Vagina (tissue), 2 donors: ENCODE measurements at places on chromosomes 6 and 20. TPM values are rescaled to one million over a fixed set of nuclear protein-coding genes. Genes with fewer than 3 reads are reported as not detected.

The TGM2 gene
- 92.8 TPM for total RNA-seq

The PTCRA gene
- not detected for total RNA-seq

The EMILIN3 gene
- 5.6 TPM for total RNA-seq

The DDX39B gene
- 299 TPM for total RNA-seq

The C20orf141 gene
- total RNA-seq: not detected

The E2F1 gene
- 0.49 TPM for total RNA-seq

The SLC35D3 gene
- total RNA-seq: not detected

The IL17A gene
- total RNA-seq: not detected

The PI16 gene
- total RNA-seq: 88.6 TPM

The CDH22 gene
- 1.7 TPM for total RNA-seq

The GABRR1 gene
- not detected for total RNA-seq

The TAGAP gene
- total RNA-seq: 8.1 TPM

The HDGFL1 gene
- not detected for total RNA-seq

The TMEM170B gene
- total RNA-seq: 2.5 TPM

The RAET1L gene
- 8.3 TPM for total RNA-seq

The CTCFL gene
- not detected for total RNA-seq

The SGK2 gene
- total RNA-seq: 5.4 TPM

The CALHM4 gene
- not detected for total RNA-seq

The C6orf52 gene
- total RNA-seq: not detected

The AVP gene
- total RNA-seq: not detected

The WFDC12 gene
- total RNA-seq: 4.4 TPM

The ADAT2 gene
- total RNA-seq: 5.9 TPM

The MAP7 gene
- total RNA-seq: 9.3 TPM

The RREB1 gene
- total RNA-seq: 57.2 TPM

The RBM24 gene
- total RNA-seq: 2.7 TPM

The DEFB116 gene
- total RNA-seq: not detected

The RPS6KA2 gene
- 65.1 TPM for total RNA-seq

The HUS1B gene
- 0.98 TPM for total RNA-seq

The MUCL3 gene
- 0.49 TPM for total RNA-seq

The LGSN gene
- total RNA-seq: not detected

The PSORS1C1 gene
- total RNA-seq: 9.6 TPM
